ENCODE measurements at places on chromosomes 1 and 21.

GRCh38 chr1:228062812-228063211 lies 19.7 kb upstream of the ARF1 start:
- DNase-seq, result peak; percentile 1

DNA sequence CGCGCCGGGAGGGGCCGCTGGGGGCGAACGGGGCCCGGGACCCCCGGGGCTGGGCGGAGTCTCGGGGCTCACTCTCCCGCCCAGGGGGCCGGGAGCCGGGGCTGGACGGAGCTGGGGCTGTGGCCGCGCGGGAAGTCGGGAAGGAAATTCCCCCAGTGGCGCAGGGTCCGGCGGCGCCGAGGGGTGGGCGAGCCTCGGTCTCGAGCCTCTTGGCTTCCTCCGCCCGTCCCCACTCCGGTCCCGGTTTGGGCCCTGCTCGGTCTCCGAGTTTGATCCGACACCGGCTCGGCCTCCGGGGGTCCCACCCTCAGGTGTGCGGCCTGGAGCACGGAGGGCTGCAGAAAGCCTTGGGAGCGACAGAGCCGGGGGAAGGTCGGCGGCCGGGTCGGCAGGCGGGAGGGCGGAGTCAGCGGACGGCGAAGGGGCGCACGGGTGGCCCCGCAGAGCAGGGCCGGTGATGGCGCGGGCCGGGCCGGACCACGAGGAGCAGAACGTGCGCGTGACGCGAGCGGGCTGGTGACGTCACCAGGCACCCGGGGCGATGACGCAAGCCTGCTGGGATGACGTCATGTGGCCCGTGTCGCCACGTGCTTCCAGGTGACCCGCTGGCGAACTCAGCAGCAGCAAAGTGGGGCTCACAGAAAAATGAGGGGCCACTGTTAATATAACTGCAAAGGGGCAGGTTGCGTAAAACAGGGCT lies 610 bp upstream of the HES4 start:
- peak; percentile 87 for DNase-seq

DNA sequence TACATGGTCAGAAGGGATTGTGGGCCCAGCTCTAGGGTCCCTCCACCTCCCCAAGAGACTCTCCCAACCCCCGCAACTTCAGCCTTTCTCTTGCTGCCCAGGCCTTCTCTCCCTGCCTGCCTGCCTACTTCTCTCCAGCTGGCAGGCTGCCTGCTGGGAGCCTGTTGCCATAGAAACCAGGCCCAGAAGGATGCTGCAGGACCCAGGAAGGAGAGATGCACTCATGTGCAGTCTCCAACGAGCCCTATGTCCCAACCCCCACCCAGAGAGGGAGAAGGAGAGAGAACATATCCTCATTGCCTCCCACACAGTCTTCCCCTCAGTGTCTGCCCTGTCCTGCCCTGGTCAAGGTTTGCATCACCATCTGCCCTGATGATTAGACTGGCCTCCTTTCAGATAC lies 10.8 kb upstream of the SMIM12 start:
- DNase-seq, result no peak

DNA sequence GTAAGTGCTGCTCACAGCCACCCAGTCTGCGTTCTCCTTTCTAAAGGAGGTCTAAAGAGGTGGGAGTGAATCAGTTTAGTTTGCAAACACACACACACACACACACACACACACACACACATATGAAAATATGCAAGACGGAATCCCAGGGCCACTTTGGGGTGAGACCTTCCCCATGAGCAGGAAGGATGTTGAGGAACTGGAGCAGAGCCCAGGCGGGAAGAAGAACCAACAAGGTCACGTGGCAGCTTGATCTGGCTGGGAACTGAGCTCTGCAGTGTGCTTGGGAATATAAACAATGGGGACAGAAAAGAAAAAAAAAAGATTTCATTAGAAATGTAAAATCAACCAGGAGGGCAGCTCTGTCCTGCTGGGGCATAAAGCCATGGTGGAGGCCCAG lies 32.6 kb downstream of the OR2G3 start:
- DNase-seq, result no peak

DNA sequence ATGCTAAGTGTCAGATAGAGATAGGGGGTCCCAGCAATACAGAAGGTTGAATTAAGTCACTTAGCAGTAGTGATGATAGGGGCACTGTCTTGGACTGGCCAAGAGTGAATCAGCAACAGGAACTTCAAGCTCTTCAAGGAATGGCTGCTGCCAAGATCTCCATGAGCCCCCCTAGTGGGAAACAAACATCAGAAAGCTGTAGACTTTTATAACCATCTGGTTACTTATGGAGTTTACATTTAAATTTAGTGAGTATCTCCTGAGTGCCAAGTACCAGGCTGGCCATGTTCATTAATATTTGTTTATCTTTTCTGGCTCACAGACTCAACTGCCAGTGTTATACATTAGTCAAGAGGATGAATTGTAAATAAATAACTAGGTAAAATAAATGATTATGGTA lies 327.3 kb downstream of the TTLL7 start:
- no peak for DNase-seq

DNA sequence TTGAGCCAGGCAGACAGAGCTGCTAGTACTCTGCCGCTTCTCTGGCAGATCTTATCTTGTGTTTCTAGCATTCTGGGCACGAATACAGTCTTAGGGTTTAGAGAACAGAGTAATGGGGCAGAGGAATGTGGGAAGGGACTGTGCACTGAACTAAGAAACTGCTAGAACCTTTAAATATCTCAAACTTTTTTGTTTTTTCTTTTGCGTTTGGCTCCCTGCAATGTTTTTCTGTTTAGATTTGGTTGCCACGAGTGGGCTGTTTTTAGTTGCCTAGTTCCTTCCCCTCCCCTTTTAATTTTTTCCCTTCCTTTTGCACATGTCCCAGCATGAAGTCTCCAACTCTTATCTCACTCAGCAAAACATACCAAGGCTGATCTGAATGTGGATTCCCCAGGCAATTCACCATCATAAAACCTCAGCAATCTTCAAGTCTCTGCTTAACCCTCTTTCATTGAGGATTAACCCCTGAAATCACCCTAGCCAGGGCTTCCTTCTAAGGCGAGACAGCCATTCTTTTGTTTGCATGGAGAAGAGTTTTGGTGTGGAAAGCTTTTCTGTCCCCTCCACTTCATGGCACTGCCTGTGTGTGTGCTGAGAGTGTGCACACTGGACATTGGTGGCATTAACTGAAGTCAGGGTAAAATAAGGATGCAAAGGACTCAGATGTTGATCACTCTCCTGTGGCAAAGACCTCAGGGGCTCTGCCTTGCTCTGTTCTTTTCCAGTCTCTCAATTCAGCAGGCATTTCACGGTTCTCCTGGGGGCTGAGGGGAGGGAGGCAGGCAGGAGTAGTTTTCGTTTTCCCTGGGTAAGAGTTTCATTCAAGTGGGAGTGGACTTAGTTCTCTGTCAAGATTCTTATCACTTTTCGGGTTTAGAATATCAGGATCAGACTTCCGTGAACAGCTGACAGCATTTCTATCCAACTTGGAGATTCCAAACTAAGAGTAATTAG lies 2.8 kb upstream of the ATF3 start:
- DNase-seq, result peak; percentile 57

GRCh38 chr1:87159378-87159915 lies 169.2 kb upstream of the LMO4 start:
- DNase-seq, result no peak

- DNase-seq, result no peak
Measured at GRCh38 chr1:211870156-211870555, 39.6 kb upstream of the LPGAT1 start.

GRCh38 chr1:97780884-97781283 lies 139.9 kb downstream of the DPYD start:
- DNase-seq, result no peak

GRCh38 chr1:221029981-221030649 lies 150.9 kb downstream of the HLX start:
- DNase-seq, result no peak

DNA sequence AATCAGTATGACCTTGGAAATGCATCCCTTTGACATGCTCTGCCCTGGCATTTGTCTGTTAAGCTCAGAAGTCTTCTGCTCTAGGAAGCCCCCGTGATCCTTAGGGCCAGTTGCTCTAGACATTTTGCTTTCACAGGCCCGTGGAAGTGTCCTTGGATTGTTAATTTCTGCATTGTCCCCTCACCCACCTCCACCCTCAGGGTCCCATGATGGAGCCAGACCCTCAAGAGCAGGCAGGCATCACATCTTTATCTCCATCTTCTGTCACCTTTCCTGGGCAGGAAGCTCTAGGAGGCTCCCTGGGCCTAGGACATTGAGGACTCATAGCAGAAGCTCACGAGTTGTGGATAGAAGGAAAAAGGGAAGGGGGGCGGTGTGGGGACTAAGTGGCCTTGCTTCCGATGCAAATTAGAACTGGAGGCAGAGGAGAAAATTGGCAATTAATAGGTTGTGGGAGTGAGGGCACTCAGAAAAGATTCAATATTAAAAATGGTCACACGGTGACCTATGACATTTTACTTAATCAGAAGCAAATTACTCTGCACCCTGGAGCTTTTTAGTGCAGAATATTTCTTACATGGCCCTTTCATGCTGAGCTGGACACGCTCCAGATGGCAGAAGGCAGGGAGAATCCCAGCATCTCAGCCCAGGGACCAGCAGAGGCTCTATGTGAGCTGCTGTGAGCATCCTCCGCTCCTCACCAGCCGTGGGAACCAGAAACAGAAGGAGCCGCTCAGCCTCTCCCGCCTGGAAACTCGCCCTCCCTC lies 185.0 kb downstream of the MATN1 start:
- no peak for DNase-seq

GRCh38 chr1:113756461-113756860 lies 2.8 kb downstream of the PHTF1 start:
- DNase-seq, result no peak

DNA sequence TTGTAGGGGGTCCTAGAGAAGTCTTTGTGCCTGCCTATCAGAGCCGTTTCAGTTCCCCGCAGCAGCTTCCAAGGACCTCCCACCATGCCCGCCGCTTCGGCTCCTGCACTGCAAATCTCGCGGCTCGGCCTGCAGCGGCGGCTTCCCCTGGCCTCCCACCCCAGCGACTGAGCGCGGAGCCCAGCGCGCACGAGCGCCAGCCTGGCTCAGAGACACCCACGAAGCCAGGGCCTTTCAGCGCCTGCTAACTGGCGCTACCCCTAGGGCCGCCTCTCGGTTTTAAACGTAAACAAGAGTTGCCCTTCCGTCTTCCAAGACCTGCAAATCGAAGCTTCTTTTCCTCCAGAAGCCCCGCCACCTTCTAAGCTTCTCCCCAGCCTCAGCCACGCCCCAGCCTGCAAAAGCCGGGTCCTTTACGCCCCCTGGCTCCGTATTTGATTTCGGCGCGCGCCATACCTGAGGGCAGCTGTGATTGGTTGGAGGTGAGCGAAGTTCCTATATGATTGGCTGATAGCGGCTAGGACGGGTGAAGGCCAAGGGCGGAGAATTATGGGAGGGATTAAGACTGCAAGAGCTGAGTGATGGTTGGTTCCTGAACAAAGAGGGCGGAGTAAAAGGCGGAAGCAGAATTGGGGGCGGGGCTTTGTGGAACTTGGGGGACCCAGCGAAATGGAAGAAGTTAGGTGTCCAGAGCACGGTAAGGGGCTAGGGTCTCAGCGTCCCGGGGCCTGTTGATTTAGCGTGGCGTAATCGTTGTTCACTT lies at the start of gene TTF2:
Gene TTF2, plus strand, starts transcription at position 649 of the 763 bp plus-strand sequence. Its CDS starts 21 bp downstream, at position 670.
- peak; percentile 100 for DNase-seq

DNA sequence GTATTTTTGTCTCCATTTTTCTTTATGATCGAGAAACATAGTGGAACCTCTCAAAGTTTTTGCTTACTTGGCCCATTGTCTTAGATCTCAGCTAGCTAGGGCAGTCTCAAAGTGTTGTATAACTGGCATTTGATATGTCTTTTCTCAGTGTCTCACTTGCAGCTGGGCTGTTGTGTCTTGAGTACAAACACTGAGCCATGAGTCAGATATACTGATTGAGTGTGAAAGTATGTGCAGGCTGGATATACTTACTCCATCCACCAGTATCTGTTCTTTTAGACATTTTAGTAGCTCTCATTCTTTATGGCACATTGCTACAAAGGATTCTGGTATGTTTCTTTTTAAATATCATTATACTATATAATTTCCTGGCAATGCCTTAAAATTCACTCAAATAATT lies 14.3 kb upstream of the GPR52 start:
- no peak for DNase-seq
